ENCODE measurements at places on chromosomes 6 and 20. TPM values are rescaled to one million over a fixed set of nuclear protein-coding genes. Genes with fewer than 3 reads are reported as not detected.

Gene POU5F1
- polyA plus RNA-seq, result 0.11 TPM

Gene CDSN
- polyA plus RNA-seq, result not detected

Gene CD109
- 14.7 TPM for polyA plus RNA-seq

Gene TSHZ2
- not detected for polyA plus RNA-seq

Gene TCF19
- polyA plus RNA-seq, result 10.4 TPM

Gene OR12D3
- not detected for polyA plus RNA-seq

Gene MOG
- not detected for polyA plus RNA-seq

Gene MATN4
- 0.05 TPM for polyA plus RNA-seq

Gene GUCA1A
- polyA plus RNA-seq, result 0.20 TPM

Gene PPIL6
- polyA plus RNA-seq, result 0.48 TPM

Gene PDSS2
- polyA plus RNA-seq, result 13.9 TPM

Gene MRPS26
- 27.4 TPM for polyA plus RNA-seq

Gene ERVFRD-1
- not detected for polyA plus RNA-seq

Gene ADNP
- 10.6 TPM for polyA plus RNA-seq

Gene TBC1D7
- 18.6 TPM for polyA plus RNA-seq

Gene VWA7
- 0.16 TPM for polyA plus RNA-seq

- DNase-seq, result no peak
Measured at GRCh38 chr6:126067073-126067472, 80.7 kb downstream of the TRMT11 start.

- no peak for DNase-seq
Measured at GRCh38 chr6:20542927-20543602, 8.8 kb downstream of the CDKAL1 start.

GRCh38 chr6:137641474-137642077 is 147.4 kb upstream of the OLIG3 start:
- no peak for DNase-seq

DNA sequence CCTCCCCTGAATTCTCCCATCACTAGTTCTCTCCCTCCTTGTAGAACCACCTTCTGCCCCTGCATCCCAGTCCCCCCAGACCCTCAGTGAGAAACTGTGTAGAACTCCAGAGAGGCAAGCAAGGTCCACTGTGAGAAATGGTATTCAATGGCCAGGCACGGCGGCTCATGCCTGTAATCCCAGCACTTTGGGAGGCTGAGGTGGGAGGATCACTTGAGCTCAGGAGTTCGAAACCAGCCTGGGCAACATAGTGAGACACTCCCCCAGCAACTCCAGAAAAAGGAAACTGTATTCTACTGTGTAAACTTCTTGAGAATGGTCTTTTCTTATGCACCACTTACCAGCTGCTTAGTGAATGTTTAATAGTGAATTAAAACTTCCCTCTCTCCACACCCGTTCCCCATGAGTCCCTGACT is 8.2 kb upstream of the CD83 start:
- no peak for DNase-seq

DNA sequence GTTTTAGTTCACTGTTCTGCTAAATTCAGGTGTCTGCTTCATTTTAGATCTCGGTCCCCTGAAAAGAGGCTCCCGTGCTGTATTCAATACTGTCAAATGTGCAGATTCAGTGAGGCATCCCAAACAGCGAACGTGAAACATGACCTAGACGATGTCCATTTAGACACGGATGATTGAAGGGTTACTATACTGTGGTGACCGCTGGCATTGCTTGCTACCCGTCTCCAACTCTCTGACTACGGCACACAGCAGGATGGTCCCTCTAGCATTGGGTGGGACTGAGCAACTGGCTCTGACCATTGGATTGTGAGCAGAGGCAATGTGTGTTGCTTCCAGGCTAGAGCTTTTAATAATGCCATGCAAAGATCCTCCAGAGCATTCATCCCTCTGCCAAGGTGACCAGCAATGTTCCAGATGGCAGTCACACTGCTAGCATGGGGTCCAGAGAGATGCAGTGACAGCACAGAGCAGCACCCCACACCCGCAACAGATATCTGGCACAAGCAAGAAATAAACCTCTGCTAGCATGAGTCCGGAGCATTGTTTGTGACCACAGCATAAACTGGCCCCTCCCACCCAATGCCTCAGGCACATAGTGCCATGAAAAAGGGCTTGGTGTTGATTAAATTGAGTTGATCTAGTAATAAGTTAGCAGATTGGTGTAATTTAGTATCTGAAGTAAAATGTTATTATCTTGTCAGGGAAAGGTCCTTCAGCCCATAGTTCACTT is 9.0 kb downstream of the METTL24 start:
- no peak for DNase-seq

- DNase-seq, result peak; percentile 13
Measured at GRCh38 chr6:44925100-44925739, 402.9 kb upstream of the RUNX2 start.

DNA sequence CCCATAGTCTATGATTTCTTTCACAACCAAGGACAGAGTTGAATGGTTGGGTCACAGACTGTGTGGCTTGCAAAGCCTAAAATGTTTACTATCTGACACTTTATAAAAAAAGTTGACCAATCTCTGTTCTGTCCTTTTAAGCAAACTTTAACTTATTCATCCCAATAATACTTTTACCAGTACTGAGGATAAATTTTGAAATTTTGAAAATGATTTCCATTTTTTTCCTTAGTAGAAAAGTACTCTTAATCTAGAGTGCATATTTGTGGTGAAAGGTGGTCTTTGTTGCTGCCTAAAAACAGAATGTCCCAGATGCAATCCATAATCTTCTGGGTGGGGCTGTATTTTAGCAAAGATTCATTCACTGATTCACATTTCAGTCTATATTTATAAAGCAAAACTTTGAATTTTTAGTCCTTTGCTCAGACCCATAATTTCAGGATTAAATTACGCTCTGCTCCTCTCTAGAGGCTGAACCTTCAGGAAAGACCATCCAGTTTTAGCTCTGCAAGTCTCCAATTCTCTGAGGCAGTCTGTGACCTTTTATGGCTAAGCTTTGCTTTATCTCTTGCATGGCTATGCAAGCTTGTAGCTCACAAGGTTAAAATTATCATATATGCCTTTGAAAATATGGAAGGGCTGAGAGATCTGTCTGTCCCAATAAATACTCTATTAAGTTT is 573.5 kb downstream of the COL12A1 start:
- no peak for DNase-seq

DNA sequence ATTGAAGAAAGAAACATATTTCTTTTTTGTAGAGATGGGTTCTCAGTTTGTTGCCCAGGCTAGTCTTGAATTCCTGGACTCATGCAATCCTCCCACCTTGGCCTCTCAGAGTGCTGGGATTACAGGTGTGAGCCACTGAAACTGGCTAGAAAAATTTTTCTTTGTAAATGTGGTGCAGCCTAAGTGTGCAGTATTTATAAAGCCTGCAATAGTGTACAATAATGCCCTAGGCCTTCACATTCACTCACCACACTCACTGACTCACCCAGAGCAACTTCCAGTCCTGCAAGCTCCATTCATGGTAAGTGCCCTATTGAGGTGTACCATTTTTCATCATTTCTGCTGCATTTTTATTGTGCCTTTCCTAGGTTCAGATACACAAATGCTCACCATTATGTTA is 31.4 kb downstream of the NHSL1 start:
- no peak for DNase-seq

DNA sequence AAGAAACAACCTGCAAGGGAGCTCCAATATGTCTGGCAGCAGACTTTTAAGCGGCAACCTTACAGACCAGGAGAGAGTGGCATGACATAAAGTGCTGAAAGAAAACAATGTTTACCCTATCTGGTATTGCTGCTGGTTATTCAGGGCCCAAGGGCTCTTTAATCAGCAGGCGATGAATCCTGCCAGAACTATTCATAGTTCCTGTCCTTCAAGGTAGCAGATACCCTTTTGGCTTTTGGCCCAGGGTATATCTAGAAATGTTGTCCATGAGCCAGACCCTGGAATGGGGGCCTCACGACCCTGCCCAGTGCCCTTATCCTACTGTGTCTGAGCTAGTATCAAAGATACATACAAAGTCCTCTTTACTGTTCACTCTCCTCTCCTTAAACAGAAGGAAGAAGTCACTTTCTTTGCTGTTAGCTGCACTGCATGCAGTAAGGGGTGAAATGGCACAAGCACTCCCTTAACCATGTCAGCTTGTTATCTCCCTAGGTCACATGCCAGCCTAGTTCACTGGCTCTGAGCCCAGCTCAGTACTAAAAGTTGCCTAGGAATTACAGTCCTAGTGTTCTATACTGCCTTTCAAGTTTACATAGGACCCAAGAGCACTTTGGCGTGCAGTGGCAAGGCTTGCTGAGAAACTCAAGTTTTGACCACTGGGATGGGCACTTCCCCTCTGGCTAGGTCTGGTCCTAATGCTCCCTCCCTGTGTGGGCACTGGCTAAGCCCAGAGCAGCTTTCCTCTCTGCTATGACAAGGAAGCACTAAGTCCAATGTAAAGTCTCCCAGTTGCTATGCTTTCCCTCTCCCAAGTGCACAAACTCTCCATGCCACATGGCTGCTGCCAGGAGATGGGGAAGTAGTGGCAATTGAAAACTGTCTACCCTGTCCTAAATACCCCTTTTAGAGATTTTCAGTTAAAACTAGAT is 122.0 kb downstream of the HTR1B start:
- no peak for DNase-seq

GRCh38 chr20:49181265-49181877 is 6.8 kb downstream of the STAU1 start:
- DNase-seq, result no peak

GRCh38 chr6:33568826-33569570 is 11.1 kb downstream of the BAK1 start:
- DNase-seq, result no peak

DNA sequence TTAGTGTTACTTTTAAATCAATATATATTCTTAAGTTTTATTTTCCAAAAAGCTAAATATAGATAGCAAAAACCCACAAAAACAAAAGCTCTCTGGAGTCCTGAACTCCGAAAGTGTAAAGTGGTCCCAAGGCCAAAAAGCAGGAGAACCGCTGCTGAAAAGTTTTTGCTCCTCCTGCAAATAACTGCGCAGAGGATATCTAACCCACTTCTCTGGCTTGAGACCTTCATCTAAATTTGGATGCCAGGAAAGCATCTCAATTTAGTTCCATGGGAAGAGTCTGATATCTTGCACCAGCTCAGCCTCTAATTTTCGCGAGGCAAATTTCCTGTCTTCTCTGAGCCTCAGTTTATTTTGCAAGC is 523 bp downstream of the MRPS10 start:
- no peak for DNase-seq
